ENCODE measurements at places on chromosomes 1 and 21. TPM values are rescaled to one million over a fixed set of nuclear protein-coding genes. Genes with fewer than 3 reads are reported as not detected.

DNA sequence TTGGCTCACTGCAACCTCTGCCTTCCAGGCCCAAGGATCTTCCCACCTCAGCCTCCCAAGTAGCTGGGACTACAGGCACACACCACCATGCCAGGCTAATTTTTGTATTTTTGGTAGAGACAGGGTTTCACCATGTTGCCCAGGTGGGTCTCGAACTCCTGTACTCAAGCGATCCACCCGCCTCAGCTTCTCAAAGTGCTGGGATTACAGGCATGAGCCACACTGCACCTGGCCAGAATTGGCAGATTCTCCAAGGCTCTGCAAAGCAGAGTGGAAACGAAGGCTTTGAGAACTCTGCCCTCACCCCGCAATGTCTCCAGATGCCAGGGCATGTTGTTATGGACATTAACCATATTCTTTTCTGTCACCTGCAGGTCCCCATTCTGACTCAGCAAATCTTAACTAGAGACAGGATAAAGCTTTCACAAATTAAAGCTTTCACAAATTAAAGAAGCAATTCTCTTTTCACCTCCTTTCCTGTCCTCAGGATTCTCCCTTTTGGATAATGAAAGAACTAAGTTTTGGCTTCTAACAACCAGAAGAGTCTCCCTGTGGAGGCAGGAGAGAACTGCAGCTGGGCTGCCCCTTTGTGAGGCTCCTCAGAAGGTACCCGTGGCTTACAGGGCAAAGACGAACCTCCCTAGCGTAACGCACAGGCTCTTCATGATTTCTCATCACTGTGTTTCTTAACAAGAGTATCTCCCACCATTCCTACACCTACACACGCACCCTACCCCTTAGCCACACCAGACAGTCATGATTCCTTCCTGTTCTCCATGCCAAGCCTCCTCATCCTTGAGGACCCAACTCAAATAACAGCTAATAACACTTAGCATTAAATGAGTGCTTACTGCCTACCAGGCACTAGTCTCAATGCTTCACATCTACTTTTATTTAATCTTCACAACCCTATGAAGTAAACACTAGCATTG, 29.8 kb downstream of the GPA33 start:
- DNase-seq = no peak

DNA sequence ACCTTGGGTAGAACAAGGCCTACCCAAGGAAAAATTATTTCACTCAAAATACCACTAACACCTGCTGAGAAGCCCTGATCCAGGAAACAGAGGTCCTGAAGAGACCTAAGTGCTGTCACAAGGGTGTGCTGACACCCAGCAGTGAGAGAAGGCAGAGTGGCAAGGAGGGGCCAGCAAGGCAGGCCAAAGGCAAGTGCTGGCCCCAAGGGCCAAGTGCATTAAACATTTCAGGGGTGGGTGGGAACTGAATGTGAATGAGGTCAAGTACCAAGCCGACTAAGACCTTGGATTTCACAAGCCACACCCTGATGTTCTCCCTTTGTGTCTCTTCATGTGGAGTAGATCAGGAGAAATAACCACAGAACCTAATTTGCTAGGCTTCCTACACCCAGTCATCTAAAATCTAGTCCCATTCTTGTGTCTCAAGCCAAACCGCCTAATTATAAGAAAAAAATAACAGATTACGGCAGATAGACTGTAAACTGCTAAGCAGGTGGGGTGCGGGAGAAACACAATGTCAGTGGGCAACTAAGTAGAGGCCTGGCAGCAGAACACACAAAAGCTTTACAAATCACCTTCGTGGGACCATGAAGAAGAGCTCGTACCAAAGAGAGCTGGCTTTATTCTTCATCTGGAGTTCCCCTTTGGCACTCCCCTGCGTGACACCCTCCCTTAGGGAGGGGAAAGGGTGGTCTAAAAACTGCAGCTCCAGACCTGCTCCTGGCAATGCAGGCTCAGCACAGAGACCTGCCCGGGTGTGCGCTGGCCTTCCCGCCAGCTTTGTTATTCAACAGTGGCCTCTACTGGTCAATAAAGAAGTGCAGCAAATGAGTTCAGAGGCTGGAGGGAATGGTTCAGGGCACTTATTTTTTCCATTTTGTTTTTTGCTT, 8.7 kb downstream of the UBE2G2 start:
- DNase-seq = peak; percentile 72

GRCh38 chr1:180994262-180994661, 28.4 kb downstream of the STX6 start:
- DNase-seq = no peak

- no peak for DNase-seq
Observed at GRCh38 chr1:68230484-68230802, 1.9 kb downstream of the WLS start.

DNA sequence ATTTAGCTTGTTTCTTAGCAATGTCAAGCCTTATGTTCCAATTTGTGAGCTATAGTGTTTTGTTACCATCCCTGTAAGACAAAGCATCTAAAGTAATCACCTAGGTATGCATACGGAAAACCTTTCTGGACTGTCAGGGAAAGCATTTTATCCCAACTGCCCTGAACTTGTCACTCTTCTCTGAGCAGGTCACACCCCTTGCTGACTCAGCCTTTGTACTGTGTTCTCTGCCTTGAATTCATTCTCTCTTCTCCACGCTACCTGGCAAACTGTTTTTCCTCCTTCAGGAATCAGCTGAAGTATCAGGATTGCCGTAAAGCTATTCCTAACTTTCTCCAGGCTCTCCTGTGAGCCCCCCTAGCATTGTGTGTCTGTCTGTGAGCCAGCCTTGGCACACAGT, 54.2 kb downstream of the PBX1 start:
- no peak for DNase-seq

DNA sequence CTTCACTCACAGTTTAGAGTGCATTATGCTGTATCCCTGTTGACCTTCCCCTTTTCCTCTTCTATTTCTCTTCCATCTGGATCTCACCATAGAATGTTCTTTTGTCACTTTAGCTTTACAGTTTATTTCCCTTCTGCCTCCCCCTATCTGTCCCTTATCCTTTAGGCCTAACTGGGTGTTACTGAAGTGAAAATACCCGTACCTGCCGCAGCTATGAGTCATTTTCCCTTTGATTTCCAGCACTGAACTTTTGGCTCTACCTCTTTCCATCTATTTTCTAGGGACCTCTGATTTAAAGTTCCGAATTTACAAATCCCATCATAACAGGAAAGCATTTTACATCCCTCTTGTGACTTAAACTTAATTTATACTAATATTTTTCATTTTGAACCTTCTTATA, 19.7 kb downstream of the ITSN1 start:
- no peak for DNase-seq

DNA sequence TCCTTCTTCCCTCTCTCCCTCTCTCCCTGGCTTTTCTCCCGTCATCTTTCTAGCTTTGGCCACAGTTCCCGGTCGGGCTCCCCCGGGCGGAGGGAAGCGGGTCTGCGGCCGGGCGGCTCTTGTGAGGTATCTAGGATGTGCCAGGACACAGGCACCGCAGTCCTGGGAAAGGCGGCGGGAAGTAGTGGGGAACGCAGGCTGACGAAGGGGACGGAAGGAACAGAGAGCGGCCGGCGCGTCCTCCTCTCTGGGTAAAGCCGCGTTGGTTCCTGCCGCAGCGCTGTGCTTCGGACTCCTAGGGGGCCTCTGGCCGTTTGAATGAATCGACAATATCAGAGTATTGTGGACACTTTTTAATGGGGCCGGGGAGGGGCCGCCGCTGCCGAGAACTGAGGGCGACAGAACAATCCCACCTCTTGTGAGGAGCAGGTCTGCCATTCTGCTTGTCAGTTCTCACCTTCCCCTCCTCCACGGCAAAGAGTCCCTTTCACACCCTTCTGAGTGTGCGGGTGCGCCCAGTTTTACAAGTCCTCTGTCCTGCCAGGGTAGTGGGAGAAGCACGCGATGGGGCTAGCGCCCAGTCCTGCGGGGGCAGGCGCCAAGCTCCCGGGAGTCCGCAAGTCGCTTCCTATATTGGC, 1.2 kb upstream of the LHX9 start:
- peak; percentile 57 for DNase-seq

GRCh38 chr1:214044438-214045214, 56.9 kb downstream of the PROX1 start:
- no peak for DNase-seq

DNA sequence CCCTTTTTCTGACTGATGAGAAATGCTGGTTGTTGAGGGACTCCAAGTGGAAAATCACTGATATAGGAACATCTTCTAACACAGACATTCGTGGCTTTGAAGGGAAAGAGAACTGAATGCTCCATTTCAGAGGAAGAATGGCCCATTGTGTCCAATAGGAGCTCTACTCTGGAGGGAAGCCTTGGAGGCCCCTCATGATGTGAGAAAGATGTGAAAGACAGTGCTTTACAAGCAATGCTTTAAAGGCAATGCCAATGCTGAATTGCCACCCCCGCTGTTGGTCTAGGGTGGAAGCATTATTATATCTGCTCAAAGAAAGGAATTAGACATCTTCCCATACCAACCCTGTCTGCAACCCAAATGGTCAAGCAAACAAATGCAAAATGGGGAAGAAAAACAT, 13.7 kb downstream of the NMNAT2 start:
- no peak for DNase-seq

DNA sequence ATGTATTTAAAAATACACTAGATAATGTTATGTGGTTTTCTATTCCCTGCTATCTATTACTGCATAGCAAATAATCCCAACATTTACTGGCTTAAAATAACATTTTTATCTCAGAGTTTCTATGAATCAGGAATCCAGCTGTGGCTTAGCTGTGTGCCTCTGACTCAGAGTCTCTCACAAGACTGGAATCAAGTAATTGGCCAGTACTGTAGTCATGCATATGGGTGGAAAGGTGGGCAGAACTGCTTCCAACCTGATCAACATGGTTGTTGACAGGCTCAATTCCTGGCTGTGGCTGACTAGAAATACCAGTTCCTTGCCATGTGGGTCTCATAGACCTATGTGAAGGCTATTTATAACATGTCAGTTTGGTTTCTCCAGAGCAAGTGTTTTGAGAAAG, 131.8 kb downstream of the PDE4B start:
- no peak for DNase-seq

DNA sequence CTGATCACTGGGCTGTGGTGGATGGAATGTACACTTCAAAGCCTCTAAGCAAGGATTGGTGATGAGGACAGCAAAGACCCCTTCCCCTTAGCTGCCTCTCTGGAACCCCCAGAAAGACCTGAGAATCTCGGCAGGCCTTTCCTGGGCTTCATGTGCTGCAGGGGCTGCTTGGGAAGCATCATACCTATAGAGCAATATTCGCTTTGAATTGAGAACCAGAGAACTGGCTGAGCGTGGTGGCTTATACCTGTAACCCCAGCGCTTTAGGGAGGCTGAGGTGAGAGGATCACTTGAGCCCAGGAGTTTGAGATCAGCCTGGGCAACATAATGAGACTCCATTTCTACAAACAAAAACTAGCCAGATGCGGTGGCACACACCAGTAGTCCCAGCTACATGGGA, 22.0 kb downstream of the CSF1 start:
- DNase-seq = no peak

GRCh38 chr1:19294638-19295037, 6.1 kb upstream of the AKR7A3 start:
- no peak for DNase-seq

DNA sequence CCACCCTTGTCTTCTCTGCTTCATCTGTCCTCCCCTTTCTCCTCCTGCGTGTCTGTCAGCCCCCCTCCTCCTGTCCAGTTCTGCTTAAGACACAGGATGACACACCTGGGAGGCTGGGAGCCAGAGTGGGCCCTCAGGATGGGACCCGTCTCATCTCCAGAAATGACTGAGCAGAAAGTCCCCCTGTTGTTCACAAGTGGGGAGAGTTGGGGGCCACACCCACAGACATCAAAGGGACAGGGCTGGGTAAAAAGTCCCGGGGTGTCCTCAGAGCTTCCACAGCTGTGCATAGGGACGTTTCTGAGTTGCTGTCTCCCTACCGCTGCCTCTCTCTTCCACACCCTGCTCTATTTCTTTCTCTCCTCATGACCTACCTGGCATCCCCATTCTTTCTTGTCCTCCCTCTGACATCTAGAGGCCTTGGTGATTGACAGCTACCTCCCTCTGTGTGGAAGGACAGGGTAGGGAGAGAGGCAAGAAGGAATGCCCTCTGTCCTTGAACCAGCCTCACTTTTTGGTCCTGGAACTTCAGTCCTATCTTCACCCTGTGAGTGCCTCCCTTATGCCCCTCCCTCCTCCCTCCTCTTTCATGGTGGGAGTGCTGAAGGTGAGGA, 19.5 kb upstream of the SH2D2A start:
- DNase-seq = no peak

DNA sequence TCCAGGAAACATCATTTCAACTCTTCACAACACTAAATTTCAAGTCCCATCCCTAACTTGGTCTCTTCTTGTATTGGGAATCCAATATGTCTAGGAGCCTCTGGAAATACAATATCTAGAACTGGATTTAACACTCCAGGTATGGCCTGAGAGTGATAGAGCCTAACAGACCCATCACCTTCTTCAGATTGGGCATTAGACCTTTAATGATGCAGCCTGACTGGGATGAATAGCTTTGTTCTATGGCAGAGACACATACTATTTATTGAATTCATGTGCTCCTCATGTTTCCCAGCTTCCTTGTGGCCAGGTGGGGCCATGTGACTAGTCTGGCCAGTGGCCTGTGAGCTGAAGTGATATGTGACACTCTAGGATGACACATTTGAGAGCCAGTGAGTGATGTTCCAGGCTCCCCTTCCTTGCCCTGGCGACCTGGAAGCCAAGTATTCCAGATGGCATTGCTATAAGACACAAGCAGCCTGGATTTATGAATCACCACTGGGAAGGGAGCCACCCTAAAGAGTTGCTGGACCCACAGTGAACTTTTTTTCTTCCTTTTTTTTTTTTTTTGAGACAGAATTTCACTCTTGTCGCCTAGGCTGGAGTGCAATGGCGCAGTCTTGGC, 31.0 kb upstream of the POU3F1 start:
- DNase-seq = no peak

Gene ZNF593OS
- total RNA-seq = not detected

Gene CLDN8
- not detected for total RNA-seq

Gene PDE4B
- total RNA-seq = 8.6 TPM

Gene CLIC6
- 21.0 TPM for total RNA-seq

Gene SPRR2E
- not detected for total RNA-seq

Gene RNU1-1
- total RNA-seq = 3,444 TPM

Gene C1QC
- total RNA-seq = 378 TPM

Gene FABP3
- 17.1 TPM for total RNA-seq

Gene BCAR3
- 26.0 TPM for total RNA-seq

Gene AIRE
- 0.06 TPM for total RNA-seq

Gene TAF12
- 25.2 TPM for total RNA-seq

Gene LAMTOR5
- 145 TPM for total RNA-seq

Data from left lung (tissue), 14 donors.